Mesendoderm (in vitro differentiated cells): ENCODE measurements at places on chromosomes 11 and 22.
A peak's percentile ranks its signal among the peaks of the same experiment; 100 is the strongest.

DNA sequence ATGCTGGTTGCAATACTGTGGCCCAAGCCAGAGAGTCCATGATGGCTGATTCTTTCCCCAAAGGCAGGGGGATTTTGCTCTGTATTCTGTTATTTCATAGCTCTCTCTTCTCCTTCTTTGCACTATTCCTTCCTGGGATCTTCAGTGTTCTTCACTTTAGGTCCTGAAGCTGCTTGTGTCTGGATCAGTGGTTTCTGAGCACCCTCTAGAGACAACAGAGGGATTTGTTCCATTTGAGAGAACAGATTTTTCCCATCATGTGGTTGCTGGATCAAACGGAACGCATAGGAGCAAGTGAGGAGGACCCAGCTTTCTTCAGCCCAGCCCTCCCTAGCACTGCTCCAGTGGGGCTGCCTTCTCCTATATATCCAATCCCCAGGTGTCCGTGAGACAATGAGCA lies 68.7 kb upstream of the SYN3 start:
- peak; percentile 76 for DNase-seq

DNA sequence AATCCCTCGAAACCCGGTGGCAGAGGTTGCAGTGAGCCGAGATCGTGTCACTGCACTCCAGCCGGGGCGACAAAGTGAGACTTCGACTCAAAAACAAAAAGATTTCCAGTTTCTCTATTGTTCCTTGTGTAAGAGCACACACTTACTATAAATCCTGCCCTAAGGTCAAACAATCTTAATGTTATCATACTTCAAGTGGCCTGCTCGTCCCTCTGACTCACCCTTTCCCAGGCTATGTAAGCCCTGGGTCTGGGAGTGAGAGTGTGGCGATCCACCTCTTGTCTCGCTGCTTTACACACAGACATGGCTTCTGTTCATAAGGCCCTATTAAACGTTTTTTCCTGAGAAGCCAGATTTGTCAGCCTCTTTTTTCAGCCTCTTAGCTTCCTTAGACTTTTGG lies 24.4 kb upstream of the A4GALT start:
- no peak for DNase-seq

- DNase-seq: no peak
Observed at GRCh38 chr11:110472858-110473257, 43.1 kb downstream of the FDX1 start.

DNA sequence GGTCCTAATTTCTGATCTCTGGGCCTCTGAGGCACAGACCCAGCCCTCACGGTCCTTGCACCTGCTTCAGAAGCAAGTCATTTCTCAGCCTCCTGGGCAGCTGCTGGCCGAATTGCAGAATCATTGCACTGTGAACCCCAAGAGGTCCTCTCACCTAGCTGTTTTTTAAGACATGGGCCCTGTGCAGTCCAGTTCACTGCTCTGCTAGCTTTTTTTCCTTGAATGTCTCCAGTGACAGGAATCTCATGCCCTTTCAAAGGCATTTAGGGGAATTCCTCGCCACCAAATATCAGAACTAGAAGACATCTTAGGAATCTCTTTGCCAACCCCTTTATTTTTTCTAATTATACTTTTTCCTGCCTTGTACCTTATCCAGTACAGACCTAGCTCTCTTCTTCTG lies 35.6 kb upstream of the TP53I11 start:
- no peak for DNase-seq

GRCh38 chr11:27611947-27612455 lies 88.3 kb downstream of the BDNF start:
- DNase-seq: no peak

- DNase-seq: peak; percentile 19
Observed at GRCh38 chr11:46677991-46678740, 22.3 kb downstream of the ARHGAP1 start.

DNA sequence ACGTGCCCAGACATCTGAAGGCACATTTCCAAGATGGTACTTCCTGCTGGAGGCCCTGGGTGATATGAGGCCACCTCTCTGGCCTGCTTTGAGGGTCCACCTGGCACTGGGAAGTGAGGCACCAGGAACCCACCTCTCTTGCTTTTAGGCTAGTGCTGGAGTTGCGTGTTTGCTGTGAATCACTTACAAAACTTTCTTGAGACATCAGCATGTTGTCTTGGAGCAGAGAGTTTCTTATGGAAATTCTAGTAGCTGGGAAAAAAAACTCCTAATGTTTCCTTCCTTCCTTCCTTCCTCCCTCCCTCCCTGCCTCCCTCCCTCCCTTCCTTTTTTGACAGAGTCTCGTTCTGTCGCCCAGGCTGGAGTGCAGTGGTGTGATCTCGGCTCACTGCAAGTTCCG lies 341.3 kb downstream of the MIAT start:
- no peak for DNase-seq

GRCh38 chr11:86052693-86053641 lies 15.9 kb downstream of the PICALM start:
- DNase-seq: peak; percentile 86

GRCh38 chr11:61908730-61909316 lies 8.5 kb downstream of the RAB3IL1 start:
- DNase-seq: no peak

- DNase-seq: no peak
Observed at GRCh38 chr11:2942872-2943710, 13.9 kb upstream of the PHLDA2 start.

- DNase-seq: no peak
Observed at GRCh38 chr22:48750282-48750681, 1077.4 kb downstream of the BRD1 start.

- peak; percentile 76 for DNase-seq
Observed at GRCh38 chr11:112113539-112114457, 27.1 kb downstream of the SDHD start.

GRCh38 chr11:35144136-35144741 lies 5.3 kb downstream of the CD44 start:
- DNase-seq: no peak

- DNase-seq: no peak
Observed at GRCh38 chr11:6405846-6406245, 13.0 kb downstream of the APBB1 start.

DNA sequence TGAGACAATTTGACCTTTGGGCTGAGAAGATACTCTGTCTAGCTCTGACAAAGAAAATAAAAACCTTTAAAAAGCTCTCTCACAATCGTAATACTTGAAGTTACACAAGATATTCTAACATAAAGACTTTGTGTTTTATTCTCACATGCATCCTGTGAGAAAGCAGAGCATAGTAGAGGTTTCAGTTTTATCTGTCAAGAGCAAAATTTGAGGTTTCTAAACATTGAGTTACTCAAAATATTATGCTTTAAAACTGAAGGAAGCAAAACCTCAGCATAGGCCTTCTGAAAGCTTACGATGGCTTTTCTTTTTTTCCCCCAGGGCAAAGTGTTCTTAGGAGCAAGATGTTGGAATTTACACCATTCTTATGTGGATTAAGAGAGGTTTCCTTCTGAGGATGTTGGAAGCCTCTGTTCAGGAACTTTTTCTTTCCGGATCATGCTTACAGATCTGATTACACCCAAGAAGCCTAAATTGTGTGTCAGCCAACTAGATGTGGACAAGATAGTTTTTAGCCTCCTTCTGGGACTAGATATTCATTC lies 15.0 kb upstream of the OR51M1 start:
- DNase-seq: peak; percentile 75

GRCh38 chr11:10295064-10295901 lies 1.3 kb upstream of the SBF2 start:
- no peak for DNase-seq

- DNase-seq: no peak
Observed at GRCh38 chr11:120854988-120855387, 168.9 kb upstream of the TBCEL start.

- no peak for DNase-seq
Observed at GRCh38 chr11:44573333-44573732, 7.9 kb downstream of the CD82 start.

DNA sequence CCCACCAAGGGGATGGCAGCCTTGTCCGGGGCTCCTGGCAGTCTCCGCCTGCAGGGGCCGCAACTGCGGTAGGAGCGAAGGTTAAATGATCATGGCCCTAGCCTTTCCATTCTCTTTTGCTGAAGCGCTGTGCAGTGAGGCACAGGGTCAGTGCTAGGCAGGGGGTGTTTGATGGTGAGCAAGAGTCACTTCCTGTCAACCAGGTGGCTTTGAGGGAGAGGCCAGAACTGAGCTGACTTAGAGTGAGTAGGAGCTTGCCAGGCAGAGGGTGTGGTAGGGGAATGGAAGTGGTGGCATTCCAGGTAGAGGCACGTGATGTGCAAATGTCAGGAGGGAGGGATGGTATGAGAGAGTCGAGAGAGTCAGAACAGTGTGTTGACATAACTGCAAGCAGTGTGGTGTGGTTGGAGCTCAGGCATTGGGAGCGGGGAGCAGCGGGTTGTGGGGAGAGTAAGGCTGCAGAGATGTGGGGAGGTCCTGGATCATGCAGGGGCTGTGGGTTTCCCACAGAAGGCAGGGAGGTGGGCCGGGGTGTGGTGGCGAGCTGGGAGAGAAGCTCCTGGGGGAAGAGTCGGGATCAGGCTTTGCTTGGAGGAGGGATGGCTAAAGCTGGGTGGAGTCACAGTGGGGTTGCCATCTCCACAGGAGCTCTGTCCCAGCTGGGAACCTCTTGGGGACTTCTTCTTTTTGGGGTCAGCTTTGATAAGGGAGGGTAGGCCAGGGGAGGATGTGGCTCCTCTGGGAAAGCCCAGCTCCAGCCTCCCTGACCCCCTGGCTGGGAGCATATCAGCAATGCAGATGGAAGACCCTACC lies 33.3 kb downstream of the AMPD3 start:
- peak; percentile 52 for DNase-seq

DNA sequence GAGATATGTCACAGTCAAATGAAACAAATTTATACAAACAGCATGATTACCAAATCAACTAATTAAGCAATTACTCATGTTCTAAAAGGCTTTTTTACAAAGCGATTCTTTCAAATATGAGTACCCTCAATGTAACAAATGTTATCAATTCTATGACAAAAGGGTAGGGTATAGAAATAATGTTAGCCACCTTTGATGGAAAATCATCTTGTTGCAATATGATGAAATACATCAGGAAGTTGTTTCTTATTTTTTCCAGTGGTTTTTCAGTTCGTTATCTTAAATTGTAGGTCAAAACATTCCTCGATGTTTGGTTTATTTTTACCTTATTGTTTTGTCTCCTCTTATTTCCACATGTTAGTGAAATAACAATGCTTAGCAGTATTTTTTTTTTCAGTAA lies 6.5 kb downstream of the ARHGEF12 start:
- no peak for DNase-seq

DNA sequence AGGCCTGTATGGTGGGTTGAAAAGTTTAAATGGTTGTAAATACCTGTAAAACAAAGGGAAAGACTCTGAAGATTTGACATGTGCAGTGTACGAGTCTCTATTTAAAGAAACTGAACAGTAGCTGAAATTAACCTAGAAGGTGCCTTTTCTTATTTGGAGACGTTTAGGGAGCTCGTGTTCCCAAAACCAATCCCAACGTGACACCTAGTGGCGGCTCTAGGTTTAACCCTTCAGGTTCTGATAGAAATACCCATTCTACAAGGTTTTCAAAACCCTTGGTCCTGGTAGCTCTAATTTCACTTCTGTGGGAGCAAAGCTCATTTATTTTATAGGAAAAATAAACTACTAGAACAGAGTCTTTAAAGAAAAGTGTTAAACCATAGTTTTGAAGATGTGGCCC lies 258.3 kb downstream of the LRRC4C start:
- peak; percentile 74 for DNase-seq

GRCh38 chr11:64687643-64688533 lies 35.1 kb downstream of the NRXN2 start:
- no peak for DNase-seq

- no peak for DNase-seq
Observed at GRCh38 chr22:31790240-31790639, 36.4 kb downstream of the DEPDC5 start.

- DNase-seq: no peak
Observed at GRCh38 chr22:40256516-40256915, 78.8 kb downstream of the TNRC6B start.

DNA sequence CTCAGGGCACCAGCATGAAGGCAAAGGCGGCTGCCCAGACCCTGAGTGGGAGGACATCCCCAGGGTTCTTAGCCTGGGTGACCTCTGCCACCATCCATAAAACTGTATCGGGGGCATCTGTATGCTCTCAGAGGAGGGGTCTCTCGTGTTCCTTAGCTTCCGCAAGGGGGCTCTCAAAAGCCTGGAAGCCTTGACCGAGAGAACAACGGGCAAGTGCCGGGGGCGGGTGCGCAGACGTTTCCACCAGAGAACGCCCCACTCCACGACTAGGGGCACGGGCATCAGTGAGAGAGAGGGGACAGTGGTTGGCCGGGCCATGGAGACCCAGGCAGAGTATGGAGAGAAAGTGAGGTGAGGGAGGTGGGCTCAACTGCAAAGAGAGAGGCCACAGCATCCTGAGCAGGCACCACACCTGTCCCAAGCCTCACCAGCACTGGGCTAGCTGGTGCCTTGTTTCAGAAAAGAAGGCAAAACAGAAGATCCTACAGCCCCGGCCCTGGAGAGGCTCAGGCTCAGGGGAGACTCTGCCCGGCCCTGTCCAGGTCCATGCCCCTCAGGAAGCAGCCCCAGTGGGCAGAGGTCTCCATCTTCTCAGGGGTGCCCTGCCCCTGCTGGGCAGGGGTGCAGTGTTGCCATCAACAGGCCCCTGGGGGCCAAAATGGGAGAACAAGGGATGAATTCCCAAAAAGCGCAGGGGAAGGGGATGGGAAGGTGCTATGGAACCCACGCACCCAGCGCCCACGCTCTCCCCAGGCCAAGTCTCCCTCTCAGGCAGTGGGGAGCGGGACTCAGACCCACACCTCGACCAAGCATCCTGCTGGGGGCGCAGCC lies 5.9 kb downstream of the TSPAN32 start:
- DNase-seq: no peak

DNA sequence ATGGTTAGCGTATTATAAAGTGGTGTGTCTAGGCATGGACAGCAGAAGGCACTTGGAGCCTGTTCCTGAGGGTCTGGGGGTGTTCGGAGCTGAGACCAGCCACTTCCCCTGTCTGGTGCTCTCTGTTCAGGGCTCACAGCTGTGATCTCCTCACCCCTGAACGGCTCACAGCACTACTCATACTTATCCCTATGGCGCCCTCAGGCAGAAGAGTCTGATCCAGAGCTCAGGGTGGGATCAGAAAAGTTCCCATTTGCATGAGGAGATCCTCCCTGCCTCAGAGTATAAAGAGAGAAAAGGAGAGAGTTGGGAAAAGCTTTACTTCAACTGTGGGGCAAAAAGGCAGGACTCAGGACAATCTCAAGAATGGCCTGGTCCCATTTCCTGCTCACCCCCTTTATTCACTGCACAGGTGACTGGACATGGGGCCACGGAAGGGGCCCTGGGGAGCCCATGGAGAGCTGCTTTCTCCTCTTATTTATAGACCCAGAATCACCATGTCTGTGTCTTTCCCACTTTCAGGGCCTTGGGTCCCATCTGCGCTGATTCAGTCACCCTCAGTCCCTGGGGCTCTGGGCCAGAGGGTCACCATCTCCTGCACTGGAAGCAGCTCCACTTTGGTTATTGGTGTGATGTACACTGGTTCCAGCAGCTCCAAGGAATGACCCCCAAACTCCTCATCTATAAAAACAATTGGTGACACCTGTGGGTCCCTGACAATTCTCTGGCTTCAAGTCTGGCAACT lies 97.0 kb upstream of the TOP3B start:
- no peak for DNase-seq

GRCh38 chr11:73445980-73446379 lies 69.8 kb downstream of the RELT start:
- DNase-seq: no peak

GRCh38 chr22:32204856-32205722 lies at the start of gene RFPL2:
Gene RFPL2 (minus strand): TSS chr22:32205073. CDS start chr22:32202451, 2,622 bp downstream.
- DNase-seq: peak; percentile 93

GRCh38 chr11:122123263-122123929 lies 7.4 kb upstream of the BLID start:
- no peak for DNase-seq

- DNase-seq: no peak
Observed at GRCh38 chr11:95296621-95297025, 65.6 kb upstream of the SESN3 start.

GRCh38 chr11:65438257-65439151 lies 15.9 kb downstream of the NEAT1 start:
- DNase-seq: no peak
